ENCODE measurements at places on chromosomes 2 and 18. TPM values are rescaled to one million over a fixed set of nuclear protein-coding genes. Genes with fewer than 3 reads are reported as not detected.

ACTG2 gene
- 22.5 TPM for total RNA-seq

KCNJ3 gene
- total RNA-seq, result 0.31 TPM

FAM161A gene
- 4.9 TPM for total RNA-seq

- DNase-seq, result no peak
Observed at GRCh38 chr2:192546565-192546964, 351.8 kb upstream of the TMEFF2 start.

DNA sequence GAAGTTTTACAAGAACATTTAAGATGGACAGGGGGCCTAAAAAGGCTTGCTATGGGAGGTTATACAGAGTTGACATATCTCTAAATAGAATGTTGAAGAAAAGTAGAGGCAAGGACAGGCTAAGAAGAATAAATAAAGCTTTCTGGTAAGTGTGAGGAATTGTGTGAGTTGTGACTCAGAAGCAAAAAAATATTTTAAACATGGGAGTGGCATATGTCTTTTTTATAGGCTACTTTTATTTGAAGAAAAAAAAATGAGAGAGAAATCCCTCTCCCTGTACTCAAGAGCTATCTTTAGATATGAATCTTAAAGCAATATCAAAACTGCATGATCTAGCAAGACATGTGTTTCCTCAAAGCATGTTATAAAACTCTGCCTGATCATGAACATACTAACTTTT is 41.1 kb downstream of the RAB3GAP1 start:
- no peak for DNase-seq

DNA sequence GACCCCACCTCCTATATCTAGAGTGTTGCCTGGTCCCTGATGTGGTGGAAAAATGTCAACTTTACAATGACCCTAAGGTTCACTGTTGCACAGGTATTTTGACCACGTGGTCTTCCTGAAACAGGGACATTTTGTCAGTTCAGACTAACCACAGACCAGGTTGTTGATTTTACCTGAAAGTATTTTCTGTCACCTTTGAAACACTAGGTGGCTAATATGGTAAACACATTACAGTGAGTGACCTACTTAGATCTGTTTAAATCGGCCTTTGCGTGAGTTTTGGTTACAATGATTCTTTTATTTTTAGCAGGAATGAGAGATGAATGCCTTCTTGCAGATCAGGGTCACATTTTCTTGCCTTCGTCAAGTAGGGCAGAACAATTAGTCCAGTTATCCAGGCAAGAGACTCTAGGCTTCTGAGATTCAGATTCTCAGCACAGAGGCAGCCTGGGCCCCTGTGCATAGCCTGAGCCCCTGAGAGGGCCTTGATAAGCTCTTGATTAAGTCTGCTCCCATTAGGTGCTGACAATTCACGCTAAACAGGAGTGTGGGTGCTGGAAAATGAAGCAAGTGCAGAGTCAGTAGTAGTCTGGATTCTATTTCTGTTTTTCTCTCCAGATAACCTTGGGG is 226.2 kb downstream of the KCNS3 start:
- DNase-seq, result no peak

All from ovary (tissue), 10 donors.